ENCODE measurements at places on chromosomes 11 and 22.

- no peak overlapping the region for H3K4me3 ChIP-seq
- peaks cover 12% of the 10 kb centered on the region for H3K27me3 ChIP-seq
- peaks cover 6% of the 10 kb centered on the region for H3K36me3 ChIP-seq
- H3K27ac ChIP-seq, result peak overlapping the region; percentile 5
- H3K4me1 ChIP-seq, result peaks cover 42% of the 10 kb centered on the region
Observed at GRCh38 chr22:37316875-37317371, 34.6 kb downstream of the CYTH4 start.

DNA sequence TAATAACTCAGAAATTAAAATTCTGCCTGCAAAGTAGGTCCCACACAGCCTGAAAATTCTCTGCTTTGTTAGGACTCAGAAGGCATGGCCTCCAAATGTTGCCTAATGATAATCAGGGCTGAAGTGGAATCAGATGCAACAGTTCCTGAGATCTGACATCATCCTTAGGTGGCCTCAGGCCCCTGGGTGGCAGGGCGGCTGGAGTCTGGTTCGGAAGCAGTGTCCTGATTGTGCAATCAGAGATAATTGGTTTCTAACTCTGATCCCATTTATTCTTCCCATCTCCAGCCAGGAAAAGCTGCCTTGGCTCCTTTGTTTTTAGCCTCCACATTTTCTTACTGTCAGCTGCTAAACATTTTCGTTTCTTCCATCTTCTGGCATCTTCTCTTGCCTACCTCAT lies 399.3 kb downstream of the OPCML start:
- no peaks in the 10 kb centered on the region for H3K36me3 ChIP-seq
- H3K4me1 ChIP-seq, result no peaks in the 10 kb centered on the region
- no peak for DNase-seq
- H3K4me3 ChIP-seq, result no peak overlapping the region
- H3K27ac ChIP-seq, result no peak overlapping the region

GRCh38 chr11:123193742-123194141 lies 1.3 kb downstream of the CLMP start:
- H3K27me3 ChIP-seq, result peaks cover 65% of the 10 kb centered on the region
- H3K4me1 ChIP-seq, result peaks cover 4% of the 10 kb centered on the region
- no peaks in the 10 kb centered on the region for H3K36me3 ChIP-seq
- DNase-seq, result no peak
- H3K27ac ChIP-seq, result no peak overlapping the region
- no peak overlapping the region for H3K4me3 ChIP-seq

DNA sequence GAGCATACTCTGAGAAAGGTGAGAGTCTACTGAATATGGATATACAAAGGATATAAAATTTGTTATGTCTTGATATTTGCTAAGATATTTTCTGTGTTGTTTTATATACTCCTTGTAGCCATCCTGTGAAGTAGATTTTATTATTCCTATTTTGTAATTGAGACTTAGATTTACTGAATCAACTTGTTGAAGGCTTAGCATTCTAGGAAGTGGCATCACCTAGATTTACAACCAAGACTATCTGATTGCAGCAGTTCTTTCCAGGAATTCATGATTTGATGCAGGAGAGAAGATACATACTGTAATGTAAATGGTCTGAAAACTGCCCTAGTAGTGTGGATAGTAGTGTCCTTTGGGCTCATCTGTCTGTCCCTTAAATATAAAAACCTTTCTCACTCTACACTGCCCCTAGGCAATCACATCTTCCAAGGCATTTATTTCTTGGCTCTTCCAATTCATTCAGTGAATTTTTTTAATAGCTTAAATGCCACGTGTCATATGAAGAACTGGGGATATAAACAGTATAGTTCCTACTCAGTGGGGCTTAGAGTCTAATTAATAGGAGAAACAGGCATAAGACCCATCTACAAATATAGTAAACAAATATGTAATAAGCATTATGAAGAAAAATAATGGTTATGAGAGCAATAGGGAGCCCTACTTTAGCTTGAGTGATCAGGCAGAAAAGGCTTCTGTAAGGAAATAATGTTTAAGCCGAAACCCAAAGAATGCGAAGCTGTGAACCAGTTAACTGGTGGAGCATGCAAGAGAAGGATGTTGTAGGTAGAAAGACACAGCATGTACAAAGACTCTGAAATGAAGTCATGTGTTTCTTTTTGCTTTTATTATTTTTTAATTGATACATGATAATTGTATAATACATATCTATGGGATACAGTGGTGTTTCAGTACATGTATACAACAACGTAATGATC lies 13.6 kb downstream of the IPO7 start:
- H3K4me1 ChIP-seq, result peaks cover 31% of the 10 kb centered on the region
- H3K27me3 ChIP-seq, result no peaks in the 10 kb centered on the region
- no peak overlapping the region for H3K4me3 ChIP-seq
- H3K36me3 ChIP-seq, result peaks cover 34% of the 10 kb centered on the region
- peak overlapping the region; percentile 37 for H3K27ac ChIP-seq

GRCh38 chr22:46058091-46058420 lies 81.1 kb upstream of the WNT7B start:
- H3K27me3 ChIP-seq, result no peaks in the 10 kb centered on the region
- peak overlapping the region; percentile 81 for H3K27ac ChIP-seq
- H3K36me3 ChIP-seq, result peaks cover 10% of the 10 kb centered on the region
- DNase-seq, result peak; percentile 20
- peaks cover 20% of the 10 kb centered on the region for H3K4me1 ChIP-seq

GRCh38 chr11:12292766-12293165 lies 84.6 kb upstream of the PARVA start:
- no peak overlapping the region for H3K27ac ChIP-seq
- peaks cover 21% of the 10 kb centered on the region for H3K4me1 ChIP-seq

GRCh38 chr11:20025332-20025840 lies 134.9 kb downstream of the DBX1 start:
- no peak overlapping the region for H3K4me3 ChIP-seq
- no peaks in the 10 kb centered on the region for H3K27me3 ChIP-seq
- no peaks in the 10 kb centered on the region for H3K4me1 ChIP-seq
- no peaks in the 10 kb centered on the region for H3K36me3 ChIP-seq
- DNase-seq, result no peak

GRCh38 chr22:27252282-27253049 lies 549.1 kb downstream of the MN1 start:
- H3K4me3 ChIP-seq, result no peak overlapping the region
- no peak overlapping the region for H3K27ac ChIP-seq
- peaks cover 2% of the 10 kb centered on the region for H3K4me1 ChIP-seq
- no peak for DNase-seq
- H3K36me3 ChIP-seq, result peaks cover 4% of the 10 kb centered on the region

- no peaks in the 10 kb centered on the region for H3K4me1 ChIP-seq
- H3K27ac ChIP-seq, result no peak overlapping the region
- no peak overlapping the region for H3K4me3 ChIP-seq
- H3K27me3 ChIP-seq, result no peaks in the 10 kb centered on the region
Observed at GRCh38 chr11:108369064-108369463, 98.3 kb downstream of the C11orf65 start.

GRCh38 chr11:7651700-7652099 lies 21.6 kb downstream of the CYB5R2 start:
- no peaks in the 10 kb centered on the region for H3K27me3 ChIP-seq
- no peak overlapping the region for H3K4me3 ChIP-seq
- no peak overlapping the region for H3K27ac ChIP-seq
- peaks cover 3% of the 10 kb centered on the region for H3K4me1 ChIP-seq
- peaks cover 50% of the 10 kb centered on the region for H3K36me3 ChIP-seq

- no peaks in the 10 kb centered on the region for H3K27me3 ChIP-seq
- no peak overlapping the region for H3K4me3 ChIP-seq
- H3K36me3 ChIP-seq, result no peaks in the 10 kb centered on the region
- no peak for DNase-seq
- H3K4me1 ChIP-seq, result no peaks in the 10 kb centered on the region
Observed at GRCh38 chr11:109229682-109230081, 192.3 kb upstream of the C11orf87 start.

GRCh38 chr11:74612877-74613276 lies 20.5 kb downstream of the POLD3 start:
- H3K27me3 ChIP-seq, result no peaks in the 10 kb centered on the region
- no peak for DNase-seq
- H3K27ac ChIP-seq, result no peak overlapping the region
- H3K4me1 ChIP-seq, result no peaks in the 10 kb centered on the region

DNA sequence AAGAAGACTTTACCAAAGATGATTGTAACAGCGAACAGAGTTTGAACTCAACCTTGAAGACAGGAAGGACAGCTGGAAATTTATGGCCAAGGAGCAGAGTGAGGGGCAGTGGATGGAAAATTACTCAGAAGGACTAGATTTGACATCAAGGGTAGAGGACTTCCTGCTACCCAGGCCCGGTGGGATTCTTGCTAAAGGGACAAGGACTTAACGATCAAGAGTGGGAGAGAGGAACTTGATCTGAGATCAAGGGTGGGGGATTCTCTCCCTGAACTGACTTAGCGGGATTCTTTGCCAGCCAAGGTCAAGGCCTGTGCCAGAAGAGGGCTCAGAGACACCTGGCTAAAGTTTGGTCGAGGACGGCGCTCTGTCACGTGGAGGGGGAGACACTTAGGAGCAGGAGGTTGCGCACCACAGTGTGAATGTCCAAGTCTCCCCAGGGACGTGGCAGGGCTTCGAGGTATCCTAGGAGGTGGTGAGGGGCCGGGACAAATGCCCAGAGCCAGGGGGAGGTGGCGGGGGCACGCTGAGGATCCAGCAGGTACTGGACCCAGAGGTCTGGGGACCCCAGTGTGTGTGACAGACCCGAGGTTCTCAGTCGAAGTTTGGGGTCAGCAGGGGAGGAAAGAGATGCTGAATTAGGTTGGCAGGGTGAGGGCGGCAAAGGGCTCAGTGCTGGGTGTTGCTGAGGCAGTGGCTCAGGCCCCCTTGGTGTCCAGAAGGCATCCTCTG lies 46.1 kb upstream of the SHISAL1 start:
- peaks cover 39% of the 10 kb centered on the region for H3K27me3 ChIP-seq

DNA sequence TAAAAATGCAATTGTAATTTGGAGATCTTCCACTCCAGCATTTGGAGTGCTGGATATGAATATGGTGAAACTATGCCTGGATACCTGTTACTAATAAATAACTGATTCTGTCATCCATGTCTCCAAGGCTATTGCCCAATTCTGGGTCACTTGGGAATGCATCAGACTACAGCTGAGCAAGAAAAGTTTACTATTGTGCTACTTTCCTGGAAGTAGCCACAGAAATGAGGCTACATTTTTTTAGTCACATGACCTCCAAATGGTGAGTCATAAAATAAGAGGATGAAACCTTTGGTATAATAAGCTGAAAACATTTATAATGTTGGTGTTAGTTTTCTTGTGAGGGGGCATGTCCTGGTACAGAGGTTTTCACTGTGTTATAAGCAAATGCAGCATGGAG lies 44.4 kb downstream of the DCDC1 start:
- no peak overlapping the region for H3K27ac ChIP-seq
- no peaks in the 10 kb centered on the region for H3K36me3 ChIP-seq
- H3K4me3 ChIP-seq, result no peak overlapping the region
- H3K27me3 ChIP-seq, result no peaks in the 10 kb centered on the region
- H3K4me1 ChIP-seq, result peaks cover 1% of the 10 kb centered on the region

- H3K4me3 ChIP-seq, result no peak overlapping the region
- H3K27me3 ChIP-seq, result no peaks in the 10 kb centered on the region
- DNase-seq, result no peak
Observed at GRCh38 chr22:37245740-37246139, 1.7 kb upstream of the RAC2 start.

GRCh38 chr11:75733431-75734107 lies 15.9 kb downstream of the MOGAT2 start:
- peaks cover 21% of the 10 kb centered on the region for H3K27me3 ChIP-seq
- H3K4me3 ChIP-seq, result no peak overlapping the region
- H3K27ac ChIP-seq, result no peak overlapping the region
- H3K36me3 ChIP-seq, result no peaks in the 10 kb centered on the region
- DNase-seq, result no peak

GRCh38 chr11:11604370-11604990 lies 17.3 kb downstream of the GALNT18 start:
- H3K4me3 ChIP-seq, result no peak overlapping the region
- no peaks in the 10 kb centered on the region for H3K4me1 ChIP-seq
- H3K27me3 ChIP-seq, result peaks cover 22% of the 10 kb centered on the region
- DNase-seq, result no peak
- no peaks in the 10 kb centered on the region for H3K36me3 ChIP-seq

GRCh38 chr11:27904358-27905055 lies 203.4 kb downstream of the KIF18A start:
- DNase-seq, result no peak
- H3K4me3 ChIP-seq, result no peak overlapping the region
- H3K27me3 ChIP-seq, result no peaks in the 10 kb centered on the region
- no peak overlapping the region for H3K27ac ChIP-seq
- H3K36me3 ChIP-seq, result no peaks in the 10 kb centered on the region

- no peak overlapping the region for H3K27ac ChIP-seq
- no peaks in the 10 kb centered on the region for H3K27me3 ChIP-seq
- no peak for DNase-seq
- H3K4me3 ChIP-seq, result no peak overlapping the region
Observed at GRCh38 chr22:46083383-46084350, 66.7 kb upstream of the PPARA start.

- H3K4me3 ChIP-seq, result no peak overlapping the region
- H3K27me3 ChIP-seq, result no peaks in the 10 kb centered on the region
- H3K36me3 ChIP-seq, result peaks cover 18% of the 10 kb centered on the region
- no peak for DNase-seq
Observed at GRCh38 chr11:13311570-13311969, 34.0 kb downstream of the BMAL1 start.

GRCh38 chr11:14067686-14068085 lies 105.2 kb downstream of the SPON1 start:
- DNase-seq, result no peak
- peaks cover 13% of the 10 kb centered on the region for H3K27me3 ChIP-seq
- H3K4me1 ChIP-seq, result no peaks in the 10 kb centered on the region
- no peak overlapping the region for H3K27ac ChIP-seq

Measured in stimulated activated naive B cell treated with anti-CD40 and anti-IgM and Interleukin-4, amounts not matched to agents 10 μg/mL and 1 μg/mL and 100 μg/mL, for 72 hours (primary cell).